Renal cortical epithelial cell (primary cell): ENCODE measurements at places on chromosomes 1 and 21.

GRCh38 chr1:20164694-20165202 lies 21.1 kb upstream of the UBXN10 start:
- DNase-seq: no peak

- no peak for DNase-seq
These were observed 11.2 kb downstream of the CSRP1 start for GRCh38 chr1:201495551-201496295.

- peak; percentile 77 for DNase-seq
These were observed 133.4 kb downstream of the SYT2 start for GRCh38 chr1:202576816-202577215.

GRCh38 chr1:45033356-45033755 lies 21.3 kb downstream of the UROD start:
- DNase-seq: no peak

GRCh38 chr1:6477039-6477820 lies 11.3 kb upstream of the TNFRSF25 start:
- DNase-seq: no peak

DNA sequence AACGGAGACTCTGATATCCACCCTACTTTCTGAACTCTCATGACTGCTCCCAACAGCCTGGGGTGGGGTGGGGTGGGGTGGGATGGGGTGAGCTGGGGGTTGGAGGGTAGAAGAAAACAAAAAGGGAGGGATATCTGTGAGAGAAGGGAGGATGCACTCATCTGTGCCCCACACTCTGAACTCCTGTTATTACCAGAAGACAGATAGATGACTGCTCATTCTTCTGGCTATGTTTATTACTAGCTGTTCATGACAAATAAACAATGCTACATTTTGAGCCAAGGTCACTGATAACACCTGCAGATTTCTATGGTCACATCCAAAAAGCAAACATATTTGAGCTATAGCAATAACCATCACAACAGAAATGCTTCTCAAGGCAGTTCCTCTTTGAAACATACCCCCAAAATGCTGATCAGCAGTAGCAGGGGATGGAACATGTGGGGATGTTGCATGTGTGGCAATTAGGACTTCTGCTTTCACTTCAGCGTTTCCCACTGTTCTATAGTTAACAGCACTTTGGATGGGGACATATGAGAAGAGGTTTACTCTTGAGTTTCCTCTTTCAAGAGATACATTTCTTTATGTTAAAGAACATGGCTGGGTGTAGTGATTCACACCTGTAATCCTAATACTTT lies 43.3 kb downstream of the GPR3 start:
- no peak for DNase-seq

GRCh38 chr1:159827102-159827490 lies 423 bp downstream of the SLAMF8 start:
- DNase-seq: no peak

- DNase-seq: no peak
These were observed 23.3 kb downstream of the EPHA10 start for GRCh38 chr1:37741662-37742061.

DNA sequence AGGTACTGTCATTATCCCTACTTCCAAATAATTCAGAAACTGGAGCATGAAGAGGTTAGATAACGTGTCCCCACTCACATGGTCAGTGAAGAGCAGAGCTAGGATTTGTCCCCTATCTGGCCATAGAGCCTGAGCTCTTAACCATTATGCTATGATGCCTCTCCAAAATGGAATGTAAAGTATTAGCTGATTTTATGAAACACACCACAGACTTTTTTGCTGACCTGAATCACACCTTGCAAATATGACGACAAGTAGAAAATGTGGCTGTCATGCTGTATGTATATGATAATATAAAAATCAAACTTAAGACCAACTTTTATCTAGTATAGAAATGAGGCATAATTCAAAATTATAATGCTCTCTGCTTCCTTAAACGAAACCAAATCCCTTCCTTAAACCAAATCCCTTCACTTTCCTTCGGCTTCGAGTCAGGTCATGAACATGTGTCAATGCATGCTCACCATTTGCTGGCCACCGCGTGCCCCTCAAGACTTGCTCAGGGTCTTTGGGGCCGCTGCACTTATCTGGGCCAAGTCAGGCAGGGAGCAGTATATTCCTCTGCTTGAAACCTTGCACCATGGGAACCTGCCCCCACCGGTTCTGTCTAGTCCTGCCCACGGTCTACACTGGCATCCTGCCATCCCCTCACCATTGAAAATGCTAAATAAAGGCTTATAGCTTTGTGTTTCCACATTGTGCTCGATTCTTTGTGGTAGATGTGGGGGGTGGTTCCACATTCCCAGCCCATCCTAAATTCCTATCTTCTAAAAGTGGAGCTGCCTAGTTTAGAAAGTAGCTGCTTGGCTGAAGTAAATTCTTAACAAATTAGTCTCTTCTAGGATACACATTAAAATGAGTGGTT lies 1.6 kb upstream of the TMCC2 start:
- DNase-seq: peak; percentile 54

DNA sequence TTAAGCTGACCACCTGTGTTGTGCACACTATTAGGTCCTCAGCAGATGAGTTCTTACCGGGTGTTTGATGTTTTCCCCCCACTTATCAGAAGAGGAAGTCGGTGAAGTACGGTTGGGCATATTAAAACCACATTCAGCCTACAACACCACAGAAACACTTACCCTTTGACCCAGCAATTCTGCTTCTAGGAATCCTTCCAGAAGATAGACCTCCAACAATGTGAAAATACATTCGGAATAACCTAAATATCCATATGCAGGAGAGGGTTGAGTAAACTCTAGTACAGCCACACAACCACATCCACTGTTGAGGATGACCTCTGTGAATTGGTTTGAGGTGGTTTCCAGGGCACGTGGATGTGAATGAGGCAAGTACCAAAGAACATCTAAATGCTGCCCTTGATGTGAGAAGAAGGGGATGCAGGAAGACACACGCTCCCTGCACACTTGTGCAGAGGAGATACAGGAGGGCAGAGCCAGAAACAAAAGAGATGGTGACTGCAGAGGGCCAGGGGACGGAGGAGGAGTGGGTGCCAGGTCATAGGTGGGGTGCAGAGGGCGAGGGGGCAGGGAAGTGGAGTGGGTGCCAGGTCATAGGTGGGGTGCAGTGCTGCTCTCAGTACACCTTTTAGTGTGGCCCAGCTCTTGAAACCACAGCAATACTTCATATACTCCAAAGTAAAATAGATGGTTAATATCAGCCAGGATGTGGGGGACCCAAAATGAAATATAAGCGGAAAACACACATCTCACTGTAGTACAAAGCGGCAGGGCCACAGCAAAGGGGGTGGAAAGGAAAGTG lies 12.8 kb downstream of the ADARB1 start:
- no peak for DNase-seq

DNA sequence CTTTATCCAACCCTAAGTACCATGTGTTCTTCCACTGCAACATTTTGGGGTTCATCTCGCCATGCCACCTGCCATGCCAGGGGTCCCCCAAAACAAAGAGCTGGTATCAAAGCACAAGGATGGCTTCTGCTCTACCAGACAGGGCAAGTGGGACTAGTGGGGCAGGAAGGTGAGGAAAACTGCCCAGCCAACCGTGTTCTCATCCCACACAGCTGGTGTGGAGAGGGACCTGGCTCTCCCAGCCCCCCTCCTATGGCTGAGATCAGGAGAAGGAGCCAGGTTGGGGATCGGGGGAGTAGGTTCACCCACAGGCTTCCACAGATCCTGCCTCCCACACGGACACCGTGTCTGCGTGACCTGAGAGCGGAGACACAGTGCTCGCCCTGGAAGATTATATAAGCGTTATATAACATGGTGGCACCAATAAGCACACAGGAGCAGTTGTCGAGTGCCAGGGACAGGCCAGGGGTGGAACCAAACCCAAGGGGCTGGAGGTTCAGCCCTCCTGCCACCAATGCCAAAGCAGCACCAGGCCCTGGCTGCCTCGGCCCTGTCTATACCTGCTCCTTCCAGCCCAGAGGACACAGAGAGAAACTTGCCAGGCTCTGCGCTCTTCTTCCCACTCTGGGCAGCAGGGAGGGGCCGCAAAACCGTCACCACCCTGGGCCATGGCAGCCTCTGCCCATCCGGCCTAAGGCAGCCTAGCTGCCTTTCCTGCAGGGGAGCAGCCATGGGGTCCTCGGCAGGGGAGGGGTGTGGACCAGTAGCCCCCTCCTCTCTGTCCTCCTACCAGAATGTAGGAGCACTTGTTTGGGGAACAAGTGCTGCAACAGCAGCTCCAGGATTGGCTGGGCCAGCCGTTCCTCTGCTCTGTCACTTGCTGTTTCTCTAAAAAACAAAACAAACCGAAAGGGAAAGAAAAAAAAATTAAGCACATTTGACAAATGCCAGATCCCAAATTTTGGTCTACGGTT lies 43.5 kb downstream of the CD34 start:
- no peak for DNase-seq

DNA sequence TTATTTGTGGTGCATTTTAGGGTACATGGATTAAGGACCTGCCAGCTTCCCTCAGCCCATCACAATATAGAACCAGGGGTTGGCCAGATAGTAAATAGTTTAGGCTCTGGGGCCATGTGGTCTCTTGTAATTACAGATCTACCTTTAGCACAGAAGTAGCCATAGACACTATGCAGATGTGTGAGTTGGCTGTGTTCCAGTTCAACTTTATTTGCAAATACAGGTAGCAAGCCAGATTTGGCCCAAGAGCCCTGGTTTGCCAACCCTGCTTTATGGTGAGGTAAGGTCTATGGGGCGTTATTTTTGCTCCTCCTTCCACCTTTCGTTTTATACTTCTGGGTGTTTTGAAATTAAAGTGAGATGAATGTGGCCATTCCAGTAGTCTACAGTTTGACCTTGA lies 48.7 kb downstream of the MRPS6 start:
- no peak for DNase-seq

DNA sequence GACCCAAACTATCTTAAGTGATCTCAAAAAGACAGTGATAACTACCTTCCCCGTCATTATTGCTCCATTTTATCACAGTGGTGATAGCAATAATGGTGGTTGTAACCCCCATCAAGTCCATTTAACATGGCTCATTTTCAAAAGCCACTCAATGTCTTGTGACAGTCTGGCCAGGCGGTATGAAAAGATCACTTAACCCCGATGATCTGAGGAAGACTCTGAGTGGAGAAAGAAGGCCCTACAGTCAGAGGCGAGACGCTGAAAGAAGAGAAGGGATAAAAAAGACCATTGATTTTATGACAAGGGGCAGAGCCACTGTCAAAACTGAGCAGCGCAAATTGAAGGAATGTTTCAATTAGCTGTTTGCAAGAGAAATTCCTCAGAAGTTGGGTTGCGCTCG lies 417.2 kb upstream of the PBX1 start:
- no peak for DNase-seq

- DNase-seq: peak; percentile 65
These were observed 146.1 kb upstream of the VANGL1 start for GRCh38 chr1:115495625-115496024.

- no peak for DNase-seq
These were observed 230.4 kb downstream of the SLC35F3 start for GRCh38 chr1:234134878-234135277.

- no peak for DNase-seq
These were observed 116.3 kb downstream of the SLC30A10 start for GRCh38 chr1:219812086-219812485.

DNA sequence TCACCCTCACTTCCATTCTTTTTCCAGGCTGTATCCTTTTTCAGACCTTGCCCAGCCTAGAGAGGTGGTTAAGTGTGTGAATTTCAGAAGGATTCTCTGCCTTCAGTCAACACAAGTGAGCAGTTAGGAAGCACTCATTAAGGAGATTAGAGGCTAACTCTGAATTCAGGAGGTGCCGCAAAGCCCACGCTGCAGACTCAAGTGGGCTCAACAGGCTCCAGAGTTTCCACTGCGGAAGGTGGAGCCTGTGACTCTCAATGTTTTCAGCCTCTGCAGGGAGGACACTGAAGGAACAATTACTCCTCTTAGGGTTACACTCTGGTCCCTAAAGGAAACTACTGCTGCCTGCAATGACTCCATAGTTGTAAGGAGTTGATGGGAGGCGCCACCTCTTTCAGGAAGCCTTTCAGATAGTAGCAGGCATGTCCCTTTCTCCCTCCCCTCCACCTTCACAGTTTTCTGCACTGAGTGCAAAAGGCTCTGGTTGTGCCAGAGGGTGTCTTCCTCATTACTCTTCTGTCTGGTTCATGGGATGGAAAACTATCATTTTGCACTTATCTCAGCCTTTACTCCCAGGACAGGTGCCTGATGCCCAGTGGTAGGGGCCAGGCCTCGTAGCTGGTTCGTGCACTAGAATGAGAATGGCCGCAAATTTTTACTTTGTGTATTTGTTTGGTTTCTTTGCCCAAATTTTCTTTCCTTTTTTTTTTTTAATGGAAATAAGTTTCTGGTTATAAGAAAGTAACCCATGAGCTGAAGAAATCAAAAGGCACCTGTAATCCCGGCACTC lies 55.2 kb upstream of the SELENON start:
- DNase-seq: no peak

- no peak for DNase-seq
These were observed 6.8 kb upstream of the UTP25 start for GRCh38 chr1:209820986-209821385.

DNA sequence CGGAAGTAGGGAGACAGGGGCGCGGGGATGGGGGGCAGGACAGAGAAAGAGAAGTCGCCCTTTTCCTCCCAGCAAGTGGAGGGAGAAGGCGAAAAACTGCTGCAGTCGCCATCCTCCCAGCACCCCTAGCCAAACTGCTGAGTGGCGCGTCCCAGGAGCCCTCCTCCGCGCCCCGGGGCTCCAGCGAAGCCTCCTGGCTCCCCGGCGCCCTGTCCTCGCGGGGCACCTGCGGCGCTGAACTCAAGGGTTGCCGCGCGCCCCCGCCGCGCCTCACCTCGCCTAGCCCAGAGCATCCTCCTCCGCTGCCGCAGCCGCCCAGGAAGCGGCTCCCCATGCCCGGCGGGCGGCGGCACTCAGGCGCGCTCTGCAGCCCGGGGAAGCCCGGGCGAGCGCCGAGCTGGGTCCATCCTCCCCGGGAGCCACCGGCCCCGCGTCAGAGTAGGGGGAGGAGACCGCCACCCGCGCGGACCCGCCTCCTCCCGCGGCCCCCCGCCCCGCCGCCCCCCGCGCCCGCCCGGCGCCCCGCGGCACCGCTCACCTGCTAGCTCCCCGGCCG lies at the start of gene DAB1:
DAB1 (minus strand) TSS at position 405 of the 556 bp plus-strand sequence. CDS start 133,030 bp downstream, outside the sequence.
- no peak for DNase-seq

- no peak for DNase-seq
These were observed 7.3 kb downstream of the SSU72 start for GRCh38 chr1:1567152-1567875.

DNA sequence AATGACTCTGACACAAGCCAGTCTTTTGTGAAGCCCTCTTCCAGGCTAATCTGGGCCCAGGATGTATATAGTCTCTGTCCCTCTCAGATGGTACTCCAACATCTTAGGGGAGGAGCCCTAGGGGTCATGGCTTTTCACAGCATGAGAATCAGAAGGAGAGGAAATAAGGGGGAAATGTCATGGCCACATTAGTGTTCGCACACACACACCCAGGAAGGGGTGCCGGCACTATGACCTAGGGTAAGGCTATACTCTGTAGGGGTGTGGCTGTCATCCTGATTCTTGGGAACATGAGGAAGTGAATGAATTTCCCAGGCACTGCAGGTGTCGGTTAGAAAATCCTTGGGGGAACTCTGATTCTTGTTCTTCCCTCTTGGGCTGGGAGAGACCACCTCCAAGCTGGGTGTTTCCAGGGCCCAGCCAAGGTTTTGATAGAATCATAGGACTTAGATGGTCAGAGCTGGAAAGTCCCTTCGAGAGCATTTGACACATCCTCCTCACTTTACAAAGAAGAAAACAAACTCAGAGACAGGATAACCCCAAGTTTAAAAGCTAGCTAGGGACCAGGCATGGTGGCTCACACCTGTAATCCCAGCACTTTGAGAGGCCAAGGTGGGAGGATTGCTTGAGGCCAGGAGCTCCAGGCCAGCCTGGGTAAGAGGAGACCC lies 22.0 kb downstream of the GFI1 start:
- no peak for DNase-seq

- DNase-seq: no peak
These were observed 13.8 kb downstream of the LRP8 start for GRCh38 chr1:53314096-53314495.
